ENCODE measurements at places on chromosomes 2 and 18.

DNA sequence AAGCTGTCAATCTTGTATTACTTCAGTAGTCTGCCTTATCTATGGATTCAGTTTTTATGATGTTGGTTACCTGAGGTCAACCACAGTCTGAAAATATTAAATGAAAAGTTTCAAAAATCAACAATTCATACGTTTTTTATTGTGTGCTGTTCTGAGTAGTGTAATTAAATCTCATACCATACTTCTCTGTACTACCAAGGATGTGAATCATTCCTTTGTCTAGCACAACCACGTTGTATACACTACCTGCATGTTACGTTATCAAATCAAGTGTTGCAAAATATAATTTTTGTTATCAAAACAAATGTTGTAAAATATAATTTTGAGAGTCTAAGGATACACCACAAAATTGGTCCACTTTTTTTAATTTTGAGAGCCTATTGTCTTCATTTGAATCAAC is 590.2 kb upstream of the SETBP1 start:
- DNase-seq, result no peak

GRCh38 chr2:205032093-205032551 is 486.8 kb downstream of the PARD3B start:
- no peak for DNase-seq

- DNase-seq, result no peak
These were observed 28.0 kb upstream of the FAHD2A start for GRCh38 chr2:95374451-95374920.

- no peak for DNase-seq
These were observed 6.2 kb downstream of the ST8SIA5 start for GRCh38 chr18:46750626-46751025.

- no peak for DNase-seq
These were observed 88.0 kb downstream of the GALR1 start for GRCh38 chr18:77337604-77338003.

- no peak for DNase-seq
These were observed 598.2 kb upstream of the SYT4 start for GRCh38 chr18:43875511-43875910.

DNA sequence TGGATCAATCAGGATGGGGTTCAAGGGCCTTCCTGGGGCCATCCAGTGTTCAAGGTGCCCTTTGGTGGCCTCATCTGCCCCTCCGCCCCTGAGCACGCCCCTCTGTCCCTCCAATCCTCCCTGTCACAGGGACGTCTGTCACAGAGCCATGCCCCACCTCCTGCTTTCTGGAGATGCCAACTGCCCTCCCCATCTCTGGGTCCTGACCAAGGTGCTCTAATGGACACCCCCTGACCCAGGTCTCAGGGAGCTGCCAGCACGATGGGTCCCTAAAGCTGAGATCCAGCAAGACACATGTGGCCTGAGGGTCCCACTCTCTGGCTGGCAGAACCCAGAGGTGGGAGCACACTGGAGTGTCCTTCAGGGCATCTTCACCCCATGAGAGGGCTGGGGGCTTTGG is 2.1 kb upstream of the TEKT4 start:
- no peak for DNase-seq

- DNase-seq, result no peak
These were observed 53.5 kb downstream of the TEX51 start for GRCh38 chr2:126952216-126952615.

GRCh38 chr2:199273042-199273511 is 184.7 kb downstream of the SATB2 start:
- no peak for DNase-seq

DNA sequence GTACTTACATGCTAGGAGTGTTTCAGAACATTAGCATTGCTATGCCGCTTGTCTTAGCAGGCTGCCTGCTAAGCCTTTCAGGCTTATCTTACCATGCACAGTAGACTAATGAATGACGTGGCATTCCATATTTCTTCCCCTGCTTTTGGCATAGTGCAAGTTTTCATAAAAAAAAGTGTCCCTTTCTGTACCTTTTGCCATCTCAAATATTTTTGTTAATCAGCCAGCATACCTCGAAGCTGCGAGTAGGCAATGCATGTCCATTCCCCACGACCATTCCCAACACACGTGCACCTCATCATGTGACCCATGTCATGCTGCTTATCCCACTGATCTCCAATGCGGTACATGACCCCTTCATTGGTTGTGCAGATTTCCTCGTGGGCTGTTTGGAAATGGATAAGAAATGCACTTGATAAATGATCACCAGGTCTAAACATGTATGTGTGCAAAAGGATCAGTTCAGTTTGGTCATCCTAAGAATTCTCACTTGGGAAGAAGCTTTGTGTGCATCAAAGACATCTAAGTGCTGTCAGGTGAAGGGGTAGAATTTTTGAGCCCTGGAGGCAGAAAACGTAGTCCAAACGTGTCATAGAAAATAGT is 13.9 kb downstream of the FN1 start:
- DNase-seq, result no peak

GRCh38 chr2:37387148-37387835 is 42.9 kb downstream of the QPCT start:
- no peak for DNase-seq

DNA sequence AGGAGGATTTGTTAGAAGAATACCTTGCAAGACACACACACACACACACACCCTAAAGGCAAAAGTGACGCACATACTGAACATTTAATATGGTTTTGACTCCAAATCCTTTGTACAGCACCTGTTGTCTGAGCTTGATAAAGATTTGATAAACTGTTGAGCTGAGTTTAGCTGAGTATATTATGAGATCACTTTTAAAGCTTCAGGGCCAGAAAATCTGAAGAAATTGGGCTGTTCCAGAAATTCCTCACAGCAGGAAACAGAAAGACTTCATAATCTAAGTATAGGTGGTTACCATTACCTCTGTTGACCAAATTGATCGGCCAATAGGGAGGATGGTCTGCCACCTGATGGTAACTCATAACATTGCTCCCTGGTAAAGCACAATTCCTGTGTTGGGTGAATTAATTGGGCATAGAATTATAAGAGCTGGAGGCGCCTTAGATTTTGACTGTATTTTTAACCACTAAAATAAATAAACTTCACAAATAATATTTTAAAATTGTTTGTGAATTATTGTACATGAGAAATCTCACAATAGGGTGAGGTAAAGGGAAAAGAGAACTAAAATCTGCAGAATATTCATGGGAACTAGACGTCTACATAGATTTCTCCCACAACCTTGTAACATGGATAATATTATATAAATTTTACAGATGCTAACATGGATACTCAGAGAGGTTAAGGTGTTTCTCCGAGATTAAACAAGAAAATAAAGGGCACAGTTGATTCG is 21.8 kb upstream of the RPIA start:
- no peak for DNase-seq

- DNase-seq, result no peak
These were observed 56.5 kb downstream of the RPIA start for GRCh38 chr2:88747990-88748389.

DNA sequence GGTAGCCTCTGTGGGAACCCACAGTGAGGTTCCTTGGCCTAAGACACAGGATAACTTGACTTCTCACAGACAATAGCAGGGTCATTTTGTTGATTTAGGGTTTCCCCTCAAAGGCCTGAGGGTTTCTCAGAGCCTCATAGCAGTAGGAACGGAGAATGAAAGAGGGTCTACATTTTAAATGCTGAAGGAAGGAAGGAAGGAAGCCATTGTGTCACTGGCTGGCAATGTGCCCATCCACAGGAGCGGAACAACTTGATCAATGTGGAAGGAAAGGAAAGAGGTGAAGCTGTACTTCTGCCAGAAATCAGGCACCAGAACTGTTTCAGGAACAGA is 5.1 kb downstream of the IL1B start:
- no peak for DNase-seq

GRCh38 chr2:109062145-109062858 is 66.7 kb upstream of the SH3RF3 start:
- no peak for DNase-seq

DNA sequence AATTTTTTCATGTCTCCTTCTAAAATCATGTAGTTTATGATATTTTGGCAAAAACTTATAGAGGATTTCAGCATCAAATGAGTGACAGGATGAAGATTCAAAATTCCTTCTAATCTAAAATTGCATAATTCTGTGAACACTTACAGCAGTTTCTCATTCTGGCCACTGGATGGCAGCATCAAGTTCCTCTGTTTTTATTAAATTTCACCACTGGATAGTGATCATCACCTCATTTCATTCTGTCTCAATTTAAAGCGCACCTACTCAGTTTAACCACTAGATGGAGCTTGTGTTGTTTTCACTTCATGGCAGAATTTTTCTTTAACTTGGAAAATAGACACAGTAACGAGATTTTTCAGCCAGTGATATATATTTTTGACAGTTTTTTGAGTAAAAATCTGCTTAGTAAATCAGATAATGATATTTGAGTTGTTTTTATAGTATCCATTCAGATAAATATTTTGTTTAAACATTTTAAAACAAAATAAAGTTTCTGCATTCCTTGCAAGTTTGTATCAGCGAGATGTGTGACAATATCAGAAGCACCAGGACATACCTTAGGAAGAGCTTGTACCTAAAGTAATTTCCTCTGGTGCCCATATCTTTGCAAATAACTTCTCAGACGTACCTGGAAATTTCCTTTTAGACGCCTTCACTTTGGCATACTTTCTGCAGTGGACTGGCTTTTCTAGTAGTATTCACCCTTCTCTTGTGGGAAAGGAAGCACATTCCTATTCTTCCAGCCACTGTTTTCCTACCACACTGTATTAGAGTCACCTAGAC is 94.7 kb upstream of the ARHGAP15 start:
- peak; percentile 75 for DNase-seq

- DNase-seq, result no peak
These were observed 143.3 kb upstream of the ZEB2 start for GRCh38 chr2:144663207-144663606.

DNA sequence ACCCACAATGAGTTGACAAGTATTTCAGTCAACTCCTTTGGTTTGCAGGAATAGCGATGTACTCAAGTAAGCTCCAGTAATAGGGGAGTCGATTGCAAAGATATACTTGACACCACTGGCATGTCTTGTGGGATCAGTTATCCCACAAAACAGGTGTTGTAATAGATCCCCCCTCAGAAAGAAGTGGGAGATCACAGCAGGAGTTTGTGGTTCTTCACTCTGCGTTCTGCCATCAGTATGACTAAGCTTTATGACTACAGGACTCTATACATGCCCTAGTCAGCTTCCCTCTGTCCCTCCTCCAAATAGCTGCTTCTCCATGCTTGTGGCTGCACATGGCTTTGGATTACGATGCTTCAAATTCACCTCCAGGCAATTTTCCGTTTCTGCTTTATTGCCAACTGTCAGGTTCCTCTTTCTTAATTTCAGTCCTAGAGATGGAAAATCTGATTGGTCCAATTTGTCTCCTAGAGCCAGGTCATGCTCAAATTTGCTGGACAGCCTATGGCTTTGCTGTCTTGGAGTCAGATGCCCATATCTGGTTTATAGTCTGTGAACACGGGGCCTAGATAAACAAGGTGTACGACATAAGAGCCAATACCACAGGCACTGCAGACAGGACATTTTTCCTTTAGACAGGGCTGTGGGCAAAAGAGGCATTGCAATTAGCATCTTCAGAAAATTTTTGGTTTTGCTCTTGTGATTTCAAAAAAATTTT is 221.7 kb downstream of the PAX3 start:
- DNase-seq, result no peak

- DNase-seq, result no peak
These were observed 396.2 kb upstream of the HS6ST1 start for GRCh38 chr2:128714851-128715312.

- DNase-seq, result peak; percentile 83
These were observed 114.4 kb upstream of the HAAO start for GRCh38 chr2:42906557-42907411.

DNA sequence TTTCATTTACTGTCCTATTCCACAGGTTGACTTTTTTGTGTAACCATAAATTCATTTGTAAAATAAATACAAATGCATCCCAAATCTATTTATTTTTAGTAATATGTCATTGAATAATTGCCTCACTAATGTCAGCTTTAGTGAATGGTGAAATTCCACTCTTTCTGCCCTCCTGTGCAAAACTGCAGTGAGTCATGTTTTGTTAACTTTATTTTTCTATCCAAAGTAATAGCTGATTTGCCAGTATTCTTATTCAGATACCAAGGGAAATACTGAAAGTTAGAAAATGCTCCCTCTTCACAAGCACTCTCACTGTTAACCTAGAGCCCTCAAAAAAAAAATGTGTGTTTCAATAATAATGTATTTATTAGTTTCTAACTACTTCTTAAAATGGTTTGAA is 322.8 kb downstream of the RIT2 start:
- no peak for DNase-seq

DNA sequence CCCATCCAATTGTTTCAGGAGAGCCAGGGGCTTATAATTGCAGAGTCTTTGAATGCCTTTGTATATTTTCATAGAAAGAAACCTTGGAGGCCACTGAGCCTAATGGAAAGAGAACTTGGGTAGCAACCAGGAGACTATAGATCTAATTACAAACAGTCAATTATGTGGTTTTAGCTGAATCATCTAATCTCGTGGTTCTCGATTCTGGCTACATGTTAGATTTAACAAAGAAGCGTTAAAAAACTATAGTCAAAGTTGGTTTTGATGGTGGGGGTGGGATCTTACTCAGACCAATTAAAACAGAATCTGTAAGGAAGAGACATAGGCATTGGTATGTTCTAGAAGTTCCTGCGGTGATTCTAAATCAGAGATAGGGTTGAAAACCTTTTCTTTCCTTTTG is 344.1 kb downstream of the CNTNAP5 start:
- no peak for DNase-seq

GRCh38 chr18:12456441-12456840 is 48.7 kb downstream of the PRELID3A start:
- DNase-seq, result no peak

DNA sequence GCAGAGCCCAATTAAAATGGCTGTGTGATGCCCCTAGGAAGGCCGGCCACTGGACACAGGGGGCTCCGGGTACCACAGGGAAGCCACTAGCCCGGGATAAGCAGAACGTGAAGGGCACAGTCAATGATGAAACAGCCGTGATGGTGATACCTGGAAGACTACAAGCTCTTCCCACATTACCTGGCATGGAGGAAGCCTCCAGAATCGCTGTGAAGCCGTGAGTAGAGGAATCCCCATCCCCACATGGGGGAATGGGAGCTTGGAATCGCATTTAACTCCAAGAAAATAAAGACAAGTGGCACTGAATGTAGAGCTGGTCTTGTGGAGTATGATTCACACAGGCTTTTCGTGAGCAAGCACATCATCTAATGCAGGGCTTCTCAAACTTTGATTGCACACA is 16.1 kb downstream of the GALNT14 start:
- DNase-seq, result no peak
